ENCODE measurements at places on chromosomes 12 and 14.

GRCh38 chr12:115988625-115989563 lies 288.6 kb downstream of the MED13L start:
- no peak for DNase-seq

DNA sequence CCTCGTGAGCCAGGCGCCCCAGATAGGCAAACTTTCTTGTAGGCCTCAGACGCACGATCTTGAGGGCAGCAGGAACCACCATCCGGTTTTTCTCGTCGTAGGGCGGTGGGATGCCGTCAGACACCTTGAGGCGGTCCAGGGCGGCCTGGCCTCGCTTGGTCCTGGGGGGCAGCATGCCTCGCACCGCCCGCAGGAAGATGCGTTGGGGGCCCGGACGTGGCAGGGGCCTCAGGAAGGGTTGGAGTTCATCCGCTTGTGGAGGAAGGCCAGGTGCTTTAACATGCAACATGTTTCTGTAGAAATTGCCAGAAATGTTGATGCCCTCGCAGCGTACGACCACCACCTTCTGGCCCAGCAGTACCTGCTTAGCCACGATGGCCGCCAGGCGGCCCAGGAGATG lies 5.5 kb upstream of the TSPAN9 start:
- no peak for DNase-seq

DNA sequence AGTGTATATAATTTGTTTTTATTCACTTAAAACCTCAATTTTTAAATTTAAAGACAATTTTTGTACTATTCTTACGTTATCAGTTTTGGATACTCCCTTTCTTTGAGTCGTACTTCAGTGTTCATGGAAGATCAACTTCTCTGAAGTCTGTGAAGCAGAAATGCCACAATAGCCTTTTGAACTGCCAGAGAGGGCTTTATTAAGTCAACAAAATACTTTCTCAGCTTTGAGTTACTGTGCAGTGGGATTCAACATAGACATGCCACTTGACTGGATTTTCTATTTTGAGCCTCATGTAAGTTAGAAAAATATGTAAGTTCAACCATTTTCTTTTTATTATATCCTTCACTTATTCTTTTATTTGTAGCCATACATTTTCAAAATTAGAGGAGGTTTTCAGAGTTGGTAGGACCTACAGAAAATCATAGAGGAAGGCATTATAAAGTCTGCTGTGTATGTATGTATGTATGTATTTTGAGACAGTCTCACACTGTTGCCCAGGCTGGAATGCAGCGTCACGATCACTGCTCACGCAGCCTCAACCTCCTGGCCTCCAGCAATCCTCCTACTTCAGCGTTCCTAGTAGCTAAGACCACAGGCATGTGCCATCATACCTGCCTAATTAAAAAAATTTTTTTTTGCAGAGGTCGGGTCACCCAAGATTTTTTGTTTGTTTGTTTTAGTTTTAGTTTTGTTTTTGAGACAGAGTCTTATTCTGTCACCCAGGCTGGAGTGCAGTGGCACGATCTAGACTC lies 31.3 kb upstream of the BCAT1 start:
- DNase-seq, result no peak

DNA sequence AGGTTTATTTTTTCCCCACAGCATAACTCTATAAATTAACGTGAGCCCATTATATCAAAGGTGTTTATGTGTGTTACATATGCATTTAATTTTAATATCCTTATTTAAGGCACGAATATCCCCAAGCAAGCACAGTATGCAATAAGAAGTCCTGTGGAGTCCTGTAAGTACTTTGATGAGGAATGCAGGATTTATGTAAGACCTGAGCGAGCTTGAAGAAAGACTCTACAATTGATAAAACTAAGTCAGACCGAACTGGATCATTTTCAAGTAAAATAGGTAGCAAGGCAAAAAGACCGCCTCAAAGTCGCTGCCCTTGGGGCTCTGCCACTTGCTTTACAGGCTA lies 755 bp downstream of the SLC25A21 start:
- no peak for DNase-seq

DNA sequence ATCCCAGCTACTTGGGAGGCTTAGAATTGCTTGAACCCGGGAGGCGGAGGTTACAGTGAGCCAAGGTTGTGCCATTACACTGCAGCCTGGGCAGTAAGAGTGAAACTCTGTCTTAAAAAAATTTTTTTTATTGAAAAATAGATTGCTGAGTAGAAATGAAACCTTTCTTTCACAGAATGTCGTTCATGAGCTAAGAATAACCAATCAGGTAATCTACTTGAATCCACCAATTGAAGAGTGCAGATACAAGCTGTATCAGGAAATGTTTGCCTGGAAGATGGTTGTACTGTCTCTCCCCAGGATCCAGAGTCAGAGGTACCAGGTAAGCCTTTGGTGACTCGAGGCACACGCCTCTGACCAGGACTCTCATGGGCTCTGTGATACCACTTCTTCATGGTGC lies 27.0 kb downstream of the DYNC1H1 start:
- DNase-seq, result no peak

- no peak for DNase-seq
Observed at GRCh38 chr12:10563966-10564365, 49.4 kb downstream of the MAGOHB start.

- DNase-seq, result no peak
Observed at GRCh38 chr12:104985206-104985605, 910 bp upstream of the NOPCHAP1 start.

GRCh38 chr12:14694970-14695369 lies 1.4 kb downstream of the GUCY2C start:
- no peak for DNase-seq
